Activated T-cell treated with anti-CD3 and anti-CD28 coated beads, Interleukin-2, amount 50 U/mL, for 48 hours (primary cell): ENCODE measurements at places on chromosomes 3 and 15.

DNA sequence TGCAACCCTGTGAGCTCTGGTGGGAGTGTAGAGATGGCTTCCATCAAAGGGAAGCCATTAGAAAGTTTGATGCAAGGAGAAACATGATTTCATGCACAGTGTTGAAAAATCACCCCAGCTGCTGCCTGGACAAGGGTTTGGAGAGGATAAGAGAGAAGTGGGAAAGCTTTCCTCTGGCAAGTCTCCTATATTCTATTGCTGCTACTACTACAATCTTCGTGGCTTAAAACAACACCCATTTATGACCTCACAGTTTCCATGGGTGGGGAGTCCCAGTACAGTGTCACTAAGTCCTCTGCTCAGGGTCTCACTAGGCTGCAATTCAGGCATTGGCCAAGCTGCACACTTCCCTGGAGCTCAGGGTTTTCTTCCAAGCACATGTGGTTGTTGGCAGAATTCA, 229.3 kb downstream of the TAFA4 start:
- DNase-seq, result no peak

DNA sequence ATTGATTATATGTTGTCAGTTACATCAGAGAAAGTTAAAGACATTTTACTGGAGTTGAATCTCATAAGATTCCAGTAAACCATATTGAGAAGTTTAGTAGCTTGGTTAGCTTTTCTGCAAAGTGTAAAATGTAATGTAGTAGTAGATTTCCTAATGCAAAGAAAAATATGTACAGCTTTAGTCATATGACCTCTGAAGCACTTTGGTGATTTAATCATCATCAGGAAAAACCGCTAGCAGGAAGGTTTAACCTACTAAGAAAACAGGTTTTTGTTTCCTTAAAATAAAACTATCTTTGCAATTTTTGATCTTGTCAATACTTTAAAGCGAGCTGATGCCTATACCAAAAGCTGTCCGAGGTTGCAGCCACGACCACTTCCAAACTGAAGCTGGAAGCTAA, 364.6 kb upstream of the ZNF385D start:
- no peak for DNase-seq

DNA sequence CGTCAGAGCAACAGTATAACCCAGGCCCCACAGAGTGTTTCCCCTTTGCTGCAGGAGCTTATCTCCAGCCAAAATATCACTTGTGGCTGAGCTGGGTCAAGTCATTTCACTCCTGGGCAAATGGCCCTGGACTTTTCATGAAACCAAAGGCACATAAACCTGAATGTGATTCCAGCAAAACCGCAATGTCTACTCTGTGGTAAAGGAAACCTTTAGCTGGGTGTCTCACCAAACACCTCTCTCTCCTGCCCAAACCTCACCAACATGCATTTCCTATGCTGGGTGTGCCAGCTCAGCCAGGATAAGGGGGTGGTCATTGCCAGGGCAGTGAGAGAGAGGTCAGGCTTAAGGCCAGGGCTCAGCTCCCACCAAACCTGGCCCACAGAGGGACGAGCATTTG, 67.4 kb downstream of the GTPBP8 start:
- no peak for DNase-seq

- DNase-seq, result no peak
Measured at GRCh38 chr3:31724651-31725050, 191.9 kb downstream of the STT3B start.

DNA sequence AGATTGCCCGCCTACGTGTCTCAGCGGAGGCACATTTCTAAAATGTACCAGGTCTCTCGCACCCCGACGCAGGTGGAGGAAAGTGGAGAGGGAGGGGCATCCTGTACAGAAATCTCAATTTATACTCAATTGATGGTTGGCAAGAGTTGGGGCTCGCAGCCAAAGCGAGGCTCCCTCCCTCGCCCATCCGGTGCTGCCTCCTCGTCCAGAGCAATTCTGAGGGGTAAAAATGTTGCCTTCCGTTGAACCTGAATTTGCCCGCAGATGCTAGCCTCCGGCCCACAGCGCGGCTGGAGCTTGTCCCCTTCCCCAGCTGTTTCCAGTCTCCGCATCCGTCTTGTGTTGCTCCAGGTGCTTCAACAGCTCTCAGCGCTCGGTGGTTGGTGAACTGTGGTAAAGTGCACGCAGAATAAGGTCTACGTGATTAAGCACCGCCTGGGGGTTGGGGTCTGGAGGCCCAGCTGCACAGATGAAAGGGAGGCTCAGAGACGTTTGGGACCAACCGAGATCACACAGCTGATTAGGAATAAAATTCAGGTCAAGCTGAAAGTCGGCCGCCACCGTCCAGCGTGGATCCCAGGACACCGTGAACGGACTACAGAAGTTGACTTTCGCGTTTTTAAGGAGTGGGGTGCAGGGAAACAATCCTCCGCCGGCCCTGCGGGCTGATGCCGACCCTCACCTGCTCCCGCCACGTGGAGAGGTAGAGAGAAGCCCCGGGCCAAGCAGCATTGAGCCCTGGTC, 846 bp upstream of the POLG start:
- DNase-seq, result no peak

- DNase-seq, result no peak
Measured at GRCh38 chr3:106817706-106818105, 559.5 kb upstream of the CCDC54 start.
